ENCODE measurements at places on chromosomes 5 and 9.

GRCh38 chr5:65305913-65306312, 175.8 kb downstream of the ADAMTS6 start:
- DNase-seq, result no peak

DNA sequence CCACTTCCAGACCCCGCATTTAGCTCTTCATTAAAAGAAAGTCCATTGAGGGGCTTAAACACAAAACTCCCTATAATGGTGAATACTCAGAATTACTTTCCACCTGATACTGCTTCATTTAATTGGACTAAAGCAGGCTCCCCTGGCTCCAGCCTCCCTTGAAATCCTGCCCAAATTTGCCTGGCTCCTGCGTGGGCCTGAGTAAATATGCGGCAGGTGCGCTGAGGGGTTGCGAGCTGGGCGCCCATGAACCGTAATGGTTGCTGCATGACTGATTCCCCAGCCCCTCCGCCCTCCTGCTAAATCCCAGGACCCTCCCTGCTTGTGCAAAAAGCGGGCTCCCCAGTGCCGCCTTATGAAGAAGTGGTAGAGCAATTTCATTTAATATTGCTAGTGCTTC, 639.7 kb downstream of the BNC2 start:
- DNase-seq, result no peak

DNA sequence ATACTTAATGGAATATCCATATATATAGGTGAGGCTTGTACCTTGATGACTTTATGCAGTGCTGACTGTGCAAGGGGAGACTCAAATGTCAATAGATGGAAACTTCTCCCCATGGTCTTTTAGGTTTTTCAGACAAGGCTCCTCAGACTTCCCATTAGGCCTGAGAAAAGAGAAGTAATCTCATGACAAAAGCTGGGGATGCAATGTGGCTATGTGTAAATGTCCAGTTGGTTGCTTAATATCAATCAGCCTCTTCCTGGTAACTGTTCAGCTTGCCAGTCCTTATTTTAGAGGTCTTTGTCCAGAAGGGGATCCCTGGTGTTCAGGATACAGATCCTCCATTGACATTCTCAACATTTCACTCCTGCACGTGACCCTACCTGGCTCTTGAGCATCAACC, 621.1 kb upstream of the CDH18 start:
- no peak for DNase-seq

DNA sequence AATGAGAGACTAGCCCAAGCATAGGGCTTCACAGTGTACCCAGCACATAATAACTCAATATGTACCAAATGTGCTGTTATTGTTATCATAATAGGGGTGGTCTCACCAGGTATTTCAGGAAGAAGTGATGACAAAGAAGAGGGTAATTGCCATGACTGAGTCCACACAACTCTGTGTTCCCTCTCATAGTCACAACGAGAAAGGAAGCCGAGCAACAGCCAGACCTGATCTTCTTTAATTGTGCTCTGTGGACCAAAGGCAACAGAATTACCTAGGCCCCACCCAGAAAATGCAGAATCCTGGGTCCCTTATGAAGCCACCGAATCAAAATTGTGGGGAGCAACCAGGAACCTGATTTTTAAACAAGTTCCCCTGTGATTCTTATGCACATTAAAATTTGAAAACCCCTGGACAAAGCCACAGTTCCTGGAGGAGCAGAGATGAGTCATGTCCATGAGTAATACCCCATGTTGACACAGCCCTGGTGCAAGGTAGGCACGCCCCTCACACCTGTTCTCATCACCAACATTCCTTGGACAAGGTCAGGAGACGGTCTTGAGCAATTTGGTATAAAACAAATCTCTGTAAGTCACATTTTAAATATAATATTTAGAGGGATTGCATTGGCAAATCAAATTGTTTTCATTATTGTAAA, 5.2 kb downstream of the FGF1 start:
- DNase-seq, result peak; percentile 32

GRCh38 chr9:137012694-137013570, 15.1 kb downstream of the ABCA2 start:
- no peak for DNase-seq

DNA sequence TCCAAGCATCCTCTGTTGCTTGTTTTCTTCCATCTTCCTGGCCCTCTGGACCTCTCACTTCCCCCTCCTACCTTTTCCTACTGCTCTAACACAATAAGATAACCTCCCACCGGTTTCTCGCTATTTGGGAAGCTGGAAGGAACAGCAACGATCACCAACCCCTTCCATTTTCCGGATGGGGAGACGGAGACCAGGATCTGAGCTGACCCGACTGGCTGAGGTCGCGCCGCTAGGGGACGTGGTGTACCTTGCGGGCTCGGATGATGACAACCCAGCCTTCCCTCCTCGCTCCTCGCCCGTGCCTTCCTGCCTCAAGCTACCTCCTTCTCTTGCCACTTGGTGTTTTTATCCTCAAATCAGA, 1.9 kb downstream of the LPAR1 start:
- DNase-seq, result no peak

GRCh38 chr5:133938039-133938821, 30.2 kb downstream of the C5orf15 start:
- no peak for DNase-seq

DNA sequence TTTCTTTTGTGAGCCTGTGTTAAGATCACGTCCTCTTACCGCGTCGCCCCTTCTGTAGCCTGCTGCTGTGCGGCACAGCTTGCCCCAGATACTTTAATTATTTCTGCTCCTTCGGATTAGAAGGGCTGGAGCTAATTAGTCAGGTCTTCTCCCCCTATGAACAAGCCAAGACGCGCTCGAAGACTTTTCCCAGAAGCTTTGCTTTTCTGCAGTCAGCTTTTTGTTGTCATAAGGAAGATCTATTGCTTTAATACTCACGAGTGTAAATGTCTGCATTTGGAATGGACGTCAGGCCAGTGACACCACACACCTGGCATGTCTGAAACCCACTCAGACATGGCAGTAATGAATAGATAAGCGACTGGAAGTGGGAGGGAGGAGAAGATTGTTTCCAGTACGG, 37.0 kb downstream of the PRUNE2 start:
- no peak for DNase-seq

DNA sequence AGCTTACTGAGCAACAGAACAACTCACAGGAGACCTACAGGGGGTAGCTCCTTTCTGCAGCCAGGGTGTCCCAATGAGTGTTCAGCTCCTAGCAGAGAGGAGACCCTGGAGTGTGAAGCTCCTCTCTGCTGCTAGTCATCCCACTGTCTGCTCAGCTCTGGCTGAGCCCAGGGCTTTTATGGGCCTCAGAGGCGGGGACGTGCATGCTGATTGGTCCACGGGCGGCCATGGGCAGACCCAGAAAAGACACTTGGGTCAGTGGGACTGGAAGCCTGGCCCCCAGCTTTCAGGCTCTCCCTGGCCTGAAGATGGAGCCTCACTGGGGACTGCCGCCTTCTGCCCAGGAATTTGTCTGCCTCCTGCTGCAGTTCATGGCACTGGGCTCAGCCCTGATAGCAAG, 40.6 kb downstream of the TSPAN17 start:
- DNase-seq, result no peak

GRCh38 chr9:130331573-130331972, 66.0 kb downstream of the HMCN2 start:
- DNase-seq, result no peak

DNA sequence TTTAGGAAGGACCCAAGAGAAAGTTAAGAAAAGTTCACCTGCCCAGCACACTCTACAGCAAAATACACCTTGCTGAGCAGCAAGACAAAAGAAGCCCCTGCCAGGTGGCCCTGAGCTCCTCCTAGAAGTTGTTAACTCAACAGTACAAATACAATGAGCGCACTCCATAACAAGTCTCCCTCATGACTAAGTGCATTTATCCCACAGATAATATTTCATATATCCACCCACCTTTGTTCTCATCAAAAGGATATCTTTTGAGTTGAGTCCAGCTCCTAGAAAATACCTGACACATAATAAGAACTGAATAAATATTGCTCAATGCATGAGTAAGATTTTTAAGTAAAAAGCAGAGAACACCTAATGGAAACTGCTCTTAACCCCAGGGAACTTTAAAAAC, 73.3 kb downstream of the ABCA1 start:
- no peak for DNase-seq
